ENCODE measurements at places on chromosomes 7 and 10.

DNA sequence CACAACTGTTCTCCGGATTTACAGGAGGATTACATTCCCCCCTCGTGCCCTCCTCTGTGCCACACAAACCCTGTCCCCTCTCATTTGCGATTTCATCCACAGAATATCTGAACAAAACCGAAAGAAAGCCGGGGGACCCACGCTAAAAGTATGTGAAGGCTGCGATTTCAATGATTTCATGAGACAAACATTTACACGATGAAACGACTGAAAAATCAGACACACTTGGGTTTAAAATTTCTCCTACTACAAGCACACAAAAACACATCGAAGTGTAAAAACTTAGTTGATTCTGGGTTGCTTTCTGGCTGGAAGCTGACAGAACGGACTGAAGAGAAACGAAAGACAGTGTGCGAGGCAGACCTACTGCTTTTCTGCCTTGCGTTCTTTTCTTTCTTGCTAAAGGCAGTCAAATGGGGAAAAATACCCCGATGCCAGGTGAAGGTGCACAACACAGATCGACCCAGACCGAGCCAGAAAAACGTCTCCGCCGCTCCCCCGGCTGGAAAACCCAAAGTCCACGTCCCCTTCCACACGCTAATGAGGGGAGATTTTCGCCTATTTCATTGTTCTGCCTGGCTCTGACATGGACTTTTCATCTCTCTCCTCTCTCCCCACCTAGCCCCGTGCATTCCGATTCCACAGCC, 1.2 kb downstream of the HIPK2 start:
- no peaks in the 10 kb centered on the region for H3K27me3 ChIP-seq
- peak; percentile 47 for DNase-seq
- H3K36me3 ChIP-seq = no peaks in the 10 kb centered on the region
- H3K4me1 ChIP-seq = peaks cover 2% of the 10 kb centered on the region

GRCh38 chr10:106832846-106833245, 331.7 kb downstream of the SORCS1 start:
- DNase-seq = no peak
- no peaks in the 10 kb centered on the region for H3K27me3 ChIP-seq
- no peak overlapping the region for H3K27ac ChIP-seq
- H3K4me1 ChIP-seq = no peaks in the 10 kb centered on the region
- no peak overlapping the region for H3K4me3 ChIP-seq
- no peaks in the 10 kb centered on the region for H3K36me3 ChIP-seq

- no peak for DNase-seq
- no peak overlapping the region for H3K4me3 ChIP-seq
- H3K27me3 ChIP-seq = no peaks in the 10 kb centered on the region
- H3K36me3 ChIP-seq = no peaks in the 10 kb centered on the region
Measured at GRCh38 chr10:17249820-17250219, 21.8 kb downstream of the VIM start.

DNA sequence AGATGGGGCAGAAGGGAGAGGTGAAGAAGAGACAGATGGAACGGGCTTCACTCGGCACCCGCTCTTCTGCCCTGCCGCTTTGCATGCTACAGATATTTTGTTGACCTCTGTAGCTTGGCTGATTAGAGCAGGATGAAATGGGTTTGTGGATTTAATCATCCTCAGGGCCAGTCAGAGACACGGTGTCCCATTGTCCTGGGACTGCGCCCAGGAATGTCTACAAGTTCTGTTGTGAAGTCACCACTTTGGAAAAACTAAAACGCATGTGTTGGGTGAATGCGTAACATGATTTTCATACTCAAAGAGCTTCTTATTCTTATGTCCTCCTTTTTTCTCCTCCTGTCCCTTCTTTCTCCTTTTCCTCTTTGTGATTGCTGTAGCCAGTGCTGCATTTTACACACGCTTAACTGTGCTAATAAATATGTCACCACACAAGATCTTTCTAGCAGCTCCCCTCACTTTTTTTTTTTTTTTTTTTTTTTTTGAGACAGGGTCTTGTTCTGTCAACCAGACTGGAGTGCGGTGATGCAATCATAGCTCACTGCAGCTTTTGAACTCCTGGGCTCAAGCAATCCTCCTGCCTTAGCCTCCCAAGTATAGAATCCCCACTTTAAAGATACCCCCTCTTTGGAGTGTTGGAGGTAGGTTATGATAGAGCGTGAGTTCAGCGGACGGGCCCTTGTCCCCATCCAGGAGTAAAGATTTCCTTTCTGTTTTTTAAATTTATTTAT, 3.4 kb downstream of the CPA4 start:
- no peaks in the 10 kb centered on the region for H3K4me1 ChIP-seq
- H3K4me3 ChIP-seq = no peak overlapping the region
- no peak overlapping the region for H3K27ac ChIP-seq
- no peaks in the 10 kb centered on the region for H3K36me3 ChIP-seq
- DNase-seq = no peak

DNA sequence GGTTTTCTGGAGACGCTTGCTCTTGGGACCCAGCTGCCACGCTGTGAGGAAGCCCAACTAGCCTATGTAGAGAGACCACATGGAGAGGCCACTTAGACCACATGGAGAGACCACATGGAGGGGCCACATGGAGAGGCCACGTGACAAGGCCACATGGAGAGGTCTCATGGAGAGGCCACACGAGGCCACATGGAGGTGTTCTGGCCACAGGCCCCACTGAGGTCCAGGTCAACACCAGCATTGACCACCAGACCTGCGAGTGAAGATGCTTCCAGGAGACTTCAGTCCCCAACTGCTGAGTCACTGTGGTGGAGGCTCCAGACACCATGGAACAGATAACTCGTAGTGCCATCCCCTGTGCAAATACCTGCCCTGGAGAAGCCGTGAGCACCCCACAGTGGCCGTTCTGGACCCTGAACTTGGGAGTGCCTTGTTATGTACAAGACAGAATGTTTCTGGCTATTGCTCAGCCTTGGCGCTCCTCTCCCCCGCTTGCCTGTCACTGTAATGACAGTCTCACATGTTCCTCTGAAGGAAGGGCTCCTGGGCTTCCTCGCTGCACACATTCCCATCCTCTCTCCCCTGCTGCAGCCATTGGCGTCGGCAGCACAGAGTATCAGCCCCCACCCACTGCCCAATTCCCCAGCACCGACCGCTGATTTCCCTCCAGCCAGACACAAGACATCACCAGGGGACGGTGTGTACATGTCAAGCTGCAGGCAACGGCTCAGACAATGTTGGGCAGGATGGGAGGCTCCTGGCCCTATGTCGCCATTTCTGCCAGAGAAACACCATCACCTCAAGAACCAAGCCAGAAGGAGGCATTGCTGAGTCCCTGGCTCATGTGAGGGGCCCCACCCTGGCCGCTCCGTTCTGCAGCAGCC, 49.0 kb upstream of the TNRC18 start:
- H3K27me3 ChIP-seq = no peaks in the 10 kb centered on the region
- DNase-seq = no peak
- H3K27ac ChIP-seq = no peak overlapping the region
- H3K4me1 ChIP-seq = no peaks in the 10 kb centered on the region
- H3K36me3 ChIP-seq = no peaks in the 10 kb centered on the region
- H3K4me3 ChIP-seq = no peak overlapping the region

GRCh38 chr7:97002555-97003261, 2.6 kb upstream of the DLX6 start:
- peak; percentile 29 for DNase-seq
- peaks cover 57% of the 10 kb centered on the region for H3K27me3 ChIP-seq
- peaks cover 14% of the 10 kb centered on the region for H3K4me1 ChIP-seq
- H3K36me3 ChIP-seq = no peaks in the 10 kb centered on the region
- H3K4me3 ChIP-seq = no peak overlapping the region

DNA sequence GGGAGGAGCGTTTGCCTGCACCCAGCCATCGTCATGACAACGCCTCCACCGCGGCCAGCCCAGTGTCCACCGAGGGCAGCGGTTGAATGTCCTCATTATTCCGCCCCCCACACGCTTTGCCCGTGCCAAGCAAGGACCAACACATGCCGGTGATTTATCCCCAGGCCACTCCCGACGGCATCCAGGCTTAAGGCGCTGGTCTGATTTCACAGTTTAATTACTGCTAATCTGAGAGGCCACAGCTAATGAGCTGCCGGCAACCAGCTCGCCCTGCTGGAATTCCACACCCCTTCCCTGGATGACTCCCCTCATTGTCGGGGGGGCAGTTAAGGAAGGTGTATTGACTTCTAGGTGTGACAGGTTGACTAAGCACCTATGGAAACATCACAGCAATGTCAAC, 432.3 kb downstream of the DNAJB6 start:
- H3K36me3 ChIP-seq = no peaks in the 10 kb centered on the region
- H3K4me1 ChIP-seq = no peaks in the 10 kb centered on the region
- H3K27ac ChIP-seq = no peak overlapping the region

GRCh38 chr7:44189286-44189992, at the start of gene GCK:
TSS of gene GCK (minus strand) at chr7:44189439. CDS start at chr7:44188953, 486 bp downstream.
- H3K27ac ChIP-seq = no peak within 1 kb of the TSS
- no peaks in the 10 kb centered on the region for H3K36me3 ChIP-seq
- DNase-seq = no peak
- H3K4me3 ChIP-seq = no peak within 1 kb of the TSS

GRCh38 chr10:74586088-74586585, 240.3 kb upstream of the KAT6B start:
- DNase-seq = no peak
- H3K27me3 ChIP-seq = no peaks in the 10 kb centered on the region
- H3K27ac ChIP-seq = peak overlapping the region; percentile 70
- no peaks in the 10 kb centered on the region for H3K36me3 ChIP-seq
- H3K4me1 ChIP-seq = peaks cover 34% of the 10 kb centered on the region

GRCh38 chr7:85165263-85165662, 21.6 kb downstream of the SEMA3D start:
- H3K27ac ChIP-seq = no peak overlapping the region
- DNase-seq = no peak
- no peak overlapping the region for H3K4me3 ChIP-seq
- H3K4me1 ChIP-seq = no peaks in the 10 kb centered on the region
- H3K36me3 ChIP-seq = no peaks in the 10 kb centered on the region

DNA sequence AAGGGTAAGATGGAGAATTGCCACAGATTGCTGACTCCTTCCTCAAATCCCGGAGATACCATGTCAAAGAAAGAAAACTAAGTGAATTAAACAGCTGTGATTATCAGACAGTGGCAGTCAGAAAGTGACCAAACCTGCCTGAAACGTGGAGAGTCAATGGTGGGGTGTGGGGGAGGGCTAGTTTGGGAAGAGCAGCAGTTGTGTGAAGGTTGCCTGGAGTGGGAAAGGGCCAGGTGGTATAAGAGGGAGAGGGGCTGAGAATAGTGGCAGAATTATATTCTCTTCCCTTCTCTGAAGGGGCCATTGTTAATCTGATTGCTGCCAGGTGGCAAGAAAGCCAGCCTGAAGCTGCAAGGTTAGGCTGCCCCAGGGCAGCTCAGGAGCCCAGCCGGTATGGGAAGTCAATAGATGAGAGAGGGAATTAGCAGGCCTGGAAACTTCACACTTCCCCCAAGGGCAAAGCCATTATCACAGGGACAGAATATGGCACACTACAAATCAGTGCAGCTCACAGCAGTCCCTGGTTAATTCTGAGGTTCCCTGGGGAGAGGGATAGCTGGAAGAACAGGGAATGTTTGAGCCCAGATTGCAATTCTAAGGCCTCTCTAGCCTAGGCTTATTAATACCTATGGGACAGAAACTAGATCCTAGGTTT, 83.9 kb upstream of the ITGB1 start:
- no peaks in the 10 kb centered on the region for H3K36me3 ChIP-seq
- H3K4me3 ChIP-seq = no peak overlapping the region
- no peak overlapping the region for H3K27ac ChIP-seq

DNA sequence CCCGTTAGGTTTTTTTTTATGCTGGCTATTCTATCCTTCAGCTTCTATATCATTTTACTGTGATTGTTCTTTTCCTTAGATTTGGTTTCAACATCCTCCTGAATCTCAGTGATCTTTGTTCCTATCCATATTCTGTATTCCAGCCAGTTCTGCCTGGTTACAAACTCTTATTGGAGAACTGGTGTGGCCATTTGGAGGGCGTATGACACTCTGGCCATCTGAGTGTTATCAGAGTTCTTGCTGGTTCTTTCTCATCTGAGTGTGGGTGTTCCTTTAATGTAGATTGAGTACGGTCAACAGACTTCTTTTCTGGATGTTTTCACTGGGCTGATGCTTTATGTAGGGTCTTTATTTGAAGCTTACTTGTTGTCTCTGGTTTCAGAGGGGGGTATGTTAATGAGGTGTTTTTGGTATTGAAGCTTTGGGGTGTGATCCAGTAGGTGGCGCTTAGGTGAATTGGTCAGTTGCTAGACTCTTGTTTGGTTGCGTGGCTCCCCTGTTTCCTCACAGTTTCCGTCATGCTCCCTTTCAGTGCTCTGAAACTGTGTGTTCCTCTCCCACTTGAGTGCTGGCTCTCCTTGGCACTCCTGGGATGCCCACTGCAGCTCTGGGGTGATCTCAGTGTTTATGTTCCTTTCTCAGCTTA, 80.7 kb downstream of the FANK1 start:
- H3K4me3 ChIP-seq = no peak overlapping the region
- no peaks in the 10 kb centered on the region for H3K27me3 ChIP-seq
- no peaks in the 10 kb centered on the region for H3K4me1 ChIP-seq
- H3K27ac ChIP-seq = no peak overlapping the region
- H3K36me3 ChIP-seq = no peaks in the 10 kb centered on the region

Measured in liver (tissue), 10 donors.